Stimulated activated CD8-positive, alpha-beta memory T cell treated with anti-CD3 and anti-CD28 coated beads, Interleukin-2, amount 100 ng/mL, for 48 hours (primary cell): ENCODE measurements at places on chromosomes 6 and 20.

- DNase-seq = no peak
Measured at GRCh38 chr20:47318027-47318585, 38.4 kb downstream of the ZMYND8 start.

DNA sequence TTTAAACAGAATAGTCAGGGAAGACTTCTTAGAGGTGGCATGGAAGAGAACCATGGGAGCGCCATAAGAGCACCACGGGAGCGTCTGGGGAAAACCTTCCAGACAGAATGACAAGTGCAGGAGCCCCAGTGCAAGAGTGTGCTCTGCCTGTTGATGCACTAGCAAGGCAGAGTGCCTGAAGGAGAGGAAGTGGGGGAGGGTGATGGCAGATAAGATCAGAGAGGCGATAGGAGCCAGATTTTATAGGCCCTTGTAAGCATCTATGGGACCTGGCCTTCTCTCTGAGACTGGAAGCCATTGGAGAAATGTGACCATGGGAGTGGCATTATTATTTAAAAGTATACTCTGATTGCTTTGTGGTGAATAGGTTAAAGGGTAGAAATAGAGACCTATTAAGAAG lies 13.1 kb downstream of the FUCA2 start:
- DNase-seq = no peak

GRCh38 chr20:60695226-60696000 lies 556.6 kb upstream of the CDH4 start:
- DNase-seq = peak; percentile 33

DNA sequence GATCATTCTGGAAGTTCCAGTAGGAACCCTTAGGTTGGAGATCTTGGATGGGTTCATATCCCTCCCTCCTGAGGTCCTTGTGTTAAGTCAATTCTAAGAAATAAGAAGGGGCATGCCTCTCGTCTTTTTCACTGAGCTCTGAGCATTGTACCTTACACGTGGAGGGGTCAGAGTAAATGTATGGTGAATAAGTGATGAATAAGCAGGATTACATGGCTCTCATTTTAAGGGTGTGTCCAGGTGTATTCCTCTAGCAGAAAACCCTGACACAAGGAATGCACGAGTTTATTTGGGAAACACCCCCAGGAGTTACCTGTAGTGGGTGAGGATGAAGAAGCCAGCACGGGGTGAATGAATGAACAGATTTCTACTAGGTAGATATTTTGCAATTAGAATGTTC lies 400.2 kb downstream of the KIF16B start:
- DNase-seq = no peak

- no peak for DNase-seq
Measured at GRCh38 chr6:16124198-16125180, 4.4 kb upstream of the MYLIP start.

DNA sequence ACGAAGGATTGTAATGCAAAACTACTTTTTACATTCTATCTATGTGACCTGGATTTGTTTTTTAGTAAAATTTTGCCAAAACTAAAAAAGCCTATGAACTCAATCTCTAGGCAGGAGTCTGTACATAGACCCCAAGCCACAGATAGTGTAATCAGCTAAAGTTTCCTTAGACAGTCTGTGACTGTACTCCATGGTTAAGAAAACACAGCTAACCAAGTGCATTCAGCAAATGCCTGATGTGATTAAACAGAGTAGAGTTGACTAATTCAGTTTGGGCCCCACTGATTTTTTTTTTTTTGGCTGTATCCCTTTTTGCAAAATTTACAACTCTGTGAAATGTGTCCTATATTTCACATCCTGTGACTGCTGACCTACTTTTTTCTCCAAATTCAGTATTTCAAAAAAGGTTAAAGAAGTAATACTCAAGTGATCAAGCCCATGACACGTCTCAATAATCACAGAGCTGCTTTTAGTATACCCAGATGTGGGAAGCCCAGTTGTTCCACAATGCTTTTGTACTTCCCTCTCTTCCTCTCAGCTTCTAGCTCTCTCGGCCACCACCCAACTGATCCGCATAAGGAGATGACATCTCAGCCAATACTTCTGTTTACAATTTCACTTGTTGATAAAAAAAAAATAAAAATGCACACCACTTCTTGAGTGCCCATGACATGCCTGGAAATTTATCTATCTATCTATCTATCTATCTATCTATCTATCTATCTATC lies 108.8 kb upstream of the TBX18 start:
- no peak for DNase-seq

GRCh38 chr6:83707829-83708545 lies 914 bp downstream of the SNAP91 start:
- DNase-seq = no peak

GRCh38 chr20:58274384-58274783 lies 35.1 kb upstream of the RAB22A start:
- no peak for DNase-seq

GRCh38 chr20:56897318-56897957 lies 268.3 kb downstream of the TFAP2C start:
- DNase-seq = no peak

GRCh38 chr20:37315021-37315451 lies 25.6 kb downstream of the MANBAL start:
- no peak for DNase-seq

GRCh38 chr6:14499841-14500240 lies 382.3 kb downstream of the CD83 start:
- no peak for DNase-seq

- DNase-seq = no peak
Measured at GRCh38 chr6:133132466-133132971, 108.6 kb upstream of the EYA4 start.

DNA sequence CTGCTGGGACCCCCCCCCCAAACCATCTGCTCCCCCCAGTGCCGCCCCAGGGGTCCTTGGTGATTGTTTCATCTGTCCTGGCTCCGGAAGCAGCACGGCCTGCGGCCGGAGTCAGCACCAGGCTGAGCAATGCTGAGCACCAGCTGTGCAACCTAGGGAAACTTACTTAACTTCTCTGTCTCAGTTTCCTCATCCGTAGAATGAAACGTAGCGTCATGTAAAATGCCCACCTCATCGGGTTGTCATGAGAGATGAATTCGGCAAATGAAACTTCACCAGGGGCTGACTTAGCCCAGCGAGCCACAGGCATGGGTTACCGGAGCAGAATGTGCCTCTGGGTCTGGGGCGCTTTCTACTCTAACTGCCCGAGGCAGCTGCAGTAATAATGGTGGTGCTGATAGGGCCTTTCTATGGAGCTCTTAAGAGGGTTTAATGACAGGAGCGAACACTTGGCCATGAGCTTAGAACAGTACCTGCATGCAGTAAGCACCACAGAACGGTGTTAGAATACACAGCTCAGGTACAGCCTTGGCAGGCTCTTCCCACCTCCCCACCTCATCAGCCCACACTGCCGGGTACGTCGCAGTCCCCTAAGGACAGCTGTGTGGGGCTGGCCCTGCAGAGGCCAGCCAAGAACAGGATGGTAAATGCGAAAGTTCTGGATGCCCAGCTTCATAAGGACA lies 1.7 kb downstream of the THBS2 start:
- DNase-seq = no peak

- DNase-seq = no peak
Measured at GRCh38 chr20:50577175-50578018, 67.2 kb downstream of the PTPN1 start.

DNA sequence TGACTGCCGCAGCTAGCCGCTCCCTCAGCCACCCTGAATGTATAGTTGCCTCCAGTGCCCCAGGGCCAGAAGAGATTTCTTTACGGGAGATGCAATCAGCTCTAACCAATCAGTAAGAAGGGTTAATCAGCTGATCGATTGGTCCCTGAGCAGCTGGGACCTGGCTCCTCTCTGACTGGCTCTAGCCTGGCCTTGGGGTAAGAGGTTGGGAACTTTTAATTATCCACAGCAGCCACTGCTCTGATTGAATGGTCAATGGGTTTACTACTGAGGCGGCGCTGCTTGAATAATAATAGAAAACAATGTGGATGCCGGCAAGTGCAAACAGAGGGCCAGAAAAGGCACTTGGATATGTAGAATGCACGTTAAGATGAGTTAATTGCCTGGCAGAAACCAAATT lies 99.8 kb downstream of the TFAP2A start:
- no peak for DNase-seq

DNA sequence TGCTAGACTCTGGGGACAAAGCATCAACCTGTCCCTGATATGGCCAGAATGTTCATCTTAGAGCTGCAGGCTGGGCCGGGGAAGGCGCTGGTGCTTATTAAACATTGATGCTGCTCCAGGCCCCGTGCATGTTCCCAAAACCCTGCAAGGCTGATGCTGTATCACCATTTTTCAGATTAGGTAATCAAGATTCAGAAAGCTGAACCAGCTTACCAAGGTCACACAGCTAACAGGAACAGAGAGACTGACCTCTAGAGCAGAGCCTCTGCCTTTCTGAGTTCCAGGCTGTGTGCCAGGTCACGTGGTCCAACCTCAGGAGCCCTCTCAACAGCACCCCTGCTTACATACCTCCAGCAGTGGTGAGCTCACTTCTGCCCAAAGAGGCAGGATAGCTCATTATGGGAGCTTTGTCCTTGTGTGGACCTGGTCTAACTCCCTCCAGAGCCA lies 16.1 kb upstream of the VSTM2L start:
- DNase-seq = no peak

DNA sequence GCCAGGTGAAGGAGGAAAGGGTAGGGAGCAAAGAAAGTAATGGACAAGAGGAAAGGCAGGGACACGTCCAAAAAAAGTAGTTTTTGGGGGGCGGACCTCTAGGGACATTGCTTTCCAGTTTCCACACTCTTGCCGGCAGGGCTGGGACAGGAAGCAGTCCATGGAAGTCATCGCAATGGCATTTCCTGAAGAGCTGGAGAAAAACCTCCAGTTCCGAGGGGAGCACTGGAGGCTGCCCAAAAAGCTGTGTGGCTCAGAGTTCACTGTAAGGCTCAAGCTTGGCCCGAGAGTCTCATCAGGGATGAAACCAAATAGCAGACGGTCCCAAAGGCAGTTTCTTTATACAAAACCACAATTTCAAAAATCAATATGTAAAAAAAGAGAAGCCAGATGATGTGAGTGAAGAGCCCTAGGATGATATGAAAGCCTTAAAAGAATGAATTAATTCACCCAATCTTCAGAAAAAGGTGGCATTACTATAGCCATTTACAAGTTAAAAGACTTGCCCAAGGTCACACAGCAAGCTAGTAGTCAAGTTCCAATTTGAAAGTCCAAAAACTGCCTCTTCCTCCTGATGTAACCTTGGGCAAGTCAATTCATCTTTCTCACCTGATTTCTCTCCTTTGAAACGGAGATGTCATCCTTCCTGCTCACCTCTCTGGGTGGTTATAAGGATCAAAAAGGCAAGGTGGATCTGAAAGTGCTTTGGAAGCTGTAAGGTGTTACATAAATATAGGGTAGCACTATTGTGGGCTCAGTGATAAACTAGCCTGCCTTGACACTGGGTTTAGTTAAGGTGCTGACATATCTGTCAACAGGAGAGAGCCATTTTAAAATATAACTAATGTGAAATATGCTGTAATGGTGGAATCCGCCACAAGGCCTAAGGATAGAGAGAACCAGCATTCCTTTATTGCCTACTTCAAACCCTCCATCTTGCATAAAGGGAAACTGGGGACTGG lies 9.1 kb downstream of the BCL2L1 start:
- DNase-seq = no peak

DNA sequence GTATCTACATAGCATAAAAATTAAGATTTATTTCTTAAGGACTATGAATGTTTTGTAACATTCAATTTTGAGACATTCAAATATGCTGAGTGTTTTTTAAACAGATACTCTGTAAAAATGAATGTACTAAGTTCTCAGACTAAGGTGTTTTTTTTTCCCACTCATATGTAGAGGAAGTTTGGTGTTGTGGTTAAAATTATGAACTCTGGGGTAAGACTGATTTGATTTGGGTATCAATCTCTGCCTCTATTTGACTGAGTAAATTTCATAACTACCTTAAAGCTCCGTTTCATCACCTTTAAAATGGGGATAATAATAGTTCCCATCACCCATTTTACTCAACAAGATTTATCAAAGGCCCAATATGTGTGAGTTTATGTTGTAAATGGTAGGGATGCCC lies 386.6 kb upstream of the FLRT3 start:
- DNase-seq = no peak

- DNase-seq = no peak
Measured at GRCh38 chr20:62463651-62464424, 12.0 kb downstream of the GATA5 start.

- DNase-seq = no peak
Measured at GRCh38 chr6:10313799-10314162, 101.1 kb downstream of the TFAP2A start.

GRCh38 chr6:90019216-90019615 lies 124.9 kb downstream of the GJA10 start:
- DNase-seq = no peak

DNA sequence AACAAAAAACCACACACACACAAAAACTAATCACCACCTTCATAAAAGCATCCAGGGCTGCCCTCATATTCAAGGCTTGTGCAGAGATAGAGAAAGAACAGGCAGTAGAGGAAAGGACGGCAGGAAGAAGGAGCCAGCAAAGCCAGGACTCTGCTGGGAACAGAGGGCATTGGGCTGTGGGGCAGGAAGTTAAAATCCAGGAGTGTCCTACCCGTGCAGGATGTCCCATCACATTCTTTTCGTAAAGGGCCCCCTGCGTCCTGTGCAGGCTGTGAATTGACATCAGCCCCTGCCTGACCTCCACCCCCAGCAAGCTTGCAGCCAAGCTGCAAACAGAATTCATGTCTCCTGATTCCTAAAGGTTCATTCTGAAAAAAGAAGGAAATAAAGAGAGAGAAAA lies 96.4 kb upstream of the AKAP12 start:
- DNase-seq = no peak

DNA sequence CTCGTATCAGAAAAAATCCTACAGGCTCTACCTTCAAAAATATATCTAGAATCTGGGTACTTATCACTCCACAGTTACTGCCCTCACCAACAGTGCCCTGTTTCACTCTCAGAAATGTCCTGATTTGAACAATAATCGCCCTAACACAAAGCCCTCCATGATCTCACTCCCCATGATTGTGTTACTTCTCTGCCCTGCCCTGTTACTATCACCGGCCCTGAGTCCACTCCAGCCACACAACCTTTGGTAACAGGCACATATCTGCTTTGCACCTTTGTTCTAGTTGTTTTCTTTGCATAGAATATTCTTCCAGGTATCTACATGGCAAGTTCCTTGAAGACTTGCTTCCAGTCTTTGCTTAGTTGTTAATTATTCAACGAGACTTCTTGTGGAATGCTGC lies 142.0 kb downstream of the ARHGAP18 start:
- no peak for DNase-seq

DNA sequence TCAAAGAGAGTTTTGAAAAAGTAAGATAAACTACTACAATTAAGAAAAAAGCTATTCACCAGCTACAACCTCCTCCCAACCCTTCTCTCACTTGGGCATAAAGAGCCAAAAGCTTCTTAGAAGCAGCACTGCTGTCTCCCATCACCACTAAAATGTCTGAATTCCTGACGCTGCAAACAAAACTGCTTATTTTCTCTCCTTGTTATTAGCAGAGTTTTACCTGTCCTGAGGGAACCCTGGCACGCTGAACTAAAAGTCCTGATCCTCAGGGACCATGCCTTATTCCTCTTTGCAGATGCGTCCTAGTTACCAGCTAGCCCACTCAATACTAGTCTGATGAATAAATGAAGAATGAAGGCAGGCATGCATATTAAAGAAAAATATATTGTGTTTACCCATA lies 1.1 kb downstream of the HACE1 start:
- no peak for DNase-seq
